ENCODE measurements at places on chromosomes 7 and 10. TPM values are rescaled to one million over a fixed set of nuclear protein-coding genes. Genes with fewer than 3 reads are reported as not detected.
A peak's percentile ranks its signal among the peaks of the same experiment; 100 is the strongest.

Gene NUPR2
- not detected for total RNA-seq

Gene HPSE2
- total RNA-seq = not detected

Gene ZNF800
- total RNA-seq = 32.1 TPM

DNA sequence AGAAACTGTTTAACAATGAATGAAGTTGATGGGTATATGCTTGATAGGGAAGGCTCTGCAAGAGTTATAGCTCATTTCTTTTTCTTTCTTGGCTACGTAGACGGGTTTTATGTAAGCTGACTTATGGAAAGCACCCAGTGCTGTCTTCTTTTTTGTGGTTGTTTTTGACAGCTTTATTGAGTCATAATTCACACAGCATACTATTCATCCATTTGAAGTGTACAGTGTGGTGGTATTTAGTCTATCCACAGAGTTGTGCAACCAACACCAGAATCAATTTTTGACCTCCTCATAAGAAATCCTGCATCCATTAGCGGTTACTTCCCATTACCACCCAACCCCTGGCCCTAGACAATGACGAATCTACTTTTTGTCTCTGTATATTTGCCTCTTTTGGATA, 240.6 kb upstream of the KIAA1217 start:
- no peaks in the 10 kb centered on the region for H3K36me3 ChIP-seq
- H3K27me3 ChIP-seq = no peaks in the 10 kb centered on the region
- no peaks in the 10 kb centered on the region for H3K4me1 ChIP-seq
- H3K4me3 ChIP-seq = no peak overlapping the region
- no peak overlapping the region for H3K27ac ChIP-seq

- H3K4me3 ChIP-seq = no peak overlapping the region
- H3K27me3 ChIP-seq = peaks cover 95% of the 10 kb centered on the region
- peaks cover 12% of the 10 kb centered on the region for H3K4me1 ChIP-seq
- no peak overlapping the region for H3K27ac ChIP-seq
- no peaks in the 10 kb centered on the region for H3K36me3 ChIP-seq
- no peak for DNase-seq
These were observed 15.5 kb upstream of the HOXA13 start for GRCh38 chr7:27215356-27215755.

- peak overlapping the region; percentile 61 for H3K27ac ChIP-seq
- no peak overlapping the region for H3K4me3 ChIP-seq
- peaks cover 22% of the 10 kb centered on the region for H3K36me3 ChIP-seq
- no peak for DNase-seq
- no peaks in the 10 kb centered on the region for H3K27me3 ChIP-seq
These were observed 96.5 kb downstream of the PFKFB3 start for GRCh38 chr10:6299234-6299633.

GRCh38 chr10:71694567-71694968, 25.0 kb downstream of the C10orf105 start:
- no peaks in the 10 kb centered on the region for H3K36me3 ChIP-seq
- H3K27ac ChIP-seq = no peak overlapping the region
- H3K4me3 ChIP-seq = peak overlapping the region; percentile 47

Measured in activated naive CD8-positive, alpha-beta T cell treated with anti-CD3 and anti-CD28 coated beads for 36 hours (primary cell).